ENCODE measurements at places on chromosomes 16 and 17. TPM values are rescaled to one million over a fixed set of nuclear protein-coding genes. Genes with fewer than 3 reads are reported as not detected.

GRCh38 chr17:11608396-11608795, 10.1 kb downstream of the DNAH9 start:
- DNase-seq: peak; percentile 0

DNA sequence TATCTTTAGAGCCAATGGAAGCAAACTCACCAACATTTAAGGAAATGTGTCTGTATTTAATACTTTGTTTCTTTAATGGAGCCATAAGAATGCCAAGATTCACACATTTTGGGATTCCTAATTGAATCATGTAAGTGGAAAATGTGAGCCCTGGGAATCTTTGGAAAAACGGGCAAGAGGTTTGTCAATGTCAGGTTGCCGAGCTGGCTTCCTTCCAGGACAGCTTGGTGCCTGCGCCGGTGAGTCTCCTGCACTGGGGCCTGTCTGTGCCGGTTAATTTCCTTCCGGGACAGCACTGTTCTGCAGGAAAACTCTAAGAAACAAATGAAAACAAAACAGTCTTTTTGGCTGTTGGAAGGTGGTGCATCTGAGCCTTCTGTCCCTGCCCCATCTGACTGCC, 210.6 kb downstream of the HAPSTR1 start:
- DNase-seq: no peak

DNA sequence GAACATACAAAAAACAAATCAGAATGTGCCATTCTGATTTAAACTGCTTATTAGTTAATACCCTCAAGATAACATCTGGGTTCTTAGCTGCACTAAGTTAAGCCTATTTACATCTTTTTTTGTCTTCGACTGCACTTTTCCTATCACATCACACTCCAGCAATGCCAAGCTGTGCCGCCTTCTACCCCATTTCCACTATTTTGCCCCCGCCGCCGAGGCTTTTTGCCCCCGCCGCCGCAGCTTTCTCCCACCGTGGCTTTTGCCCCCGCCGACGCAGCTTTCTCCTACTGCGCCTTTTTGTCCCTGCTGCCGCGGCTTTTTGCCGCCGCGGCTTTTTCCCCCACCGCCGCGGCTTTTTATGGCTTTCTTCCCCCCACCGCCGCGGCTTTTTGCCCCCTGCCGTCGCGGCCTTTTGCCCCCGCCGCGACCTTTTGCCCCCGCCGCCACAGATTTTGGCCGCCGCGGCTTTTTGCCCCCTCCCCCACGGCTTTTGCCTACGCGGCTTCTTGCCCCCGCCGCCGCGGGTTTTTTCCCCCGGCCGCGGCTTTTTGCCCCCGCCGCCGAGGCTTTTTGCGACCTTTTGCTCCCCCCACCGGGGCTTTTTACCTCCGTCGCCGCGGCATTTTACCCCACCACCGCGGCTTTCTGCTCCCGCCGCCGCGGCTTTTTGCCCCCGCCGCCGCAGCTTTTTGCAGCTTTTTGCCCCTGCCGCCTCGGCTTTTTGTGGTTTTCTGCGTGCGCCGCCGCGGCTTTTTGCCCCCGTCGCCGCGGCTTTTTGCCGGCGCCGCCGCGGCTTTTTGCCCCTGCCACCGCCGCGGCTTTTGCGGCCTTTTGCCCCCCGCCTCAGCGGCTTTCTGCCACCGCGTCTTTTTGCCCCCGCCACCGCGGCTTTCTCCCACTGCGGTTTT, 331.4 kb upstream of the WSB1 start:
- DNase-seq: no peak

DNA sequence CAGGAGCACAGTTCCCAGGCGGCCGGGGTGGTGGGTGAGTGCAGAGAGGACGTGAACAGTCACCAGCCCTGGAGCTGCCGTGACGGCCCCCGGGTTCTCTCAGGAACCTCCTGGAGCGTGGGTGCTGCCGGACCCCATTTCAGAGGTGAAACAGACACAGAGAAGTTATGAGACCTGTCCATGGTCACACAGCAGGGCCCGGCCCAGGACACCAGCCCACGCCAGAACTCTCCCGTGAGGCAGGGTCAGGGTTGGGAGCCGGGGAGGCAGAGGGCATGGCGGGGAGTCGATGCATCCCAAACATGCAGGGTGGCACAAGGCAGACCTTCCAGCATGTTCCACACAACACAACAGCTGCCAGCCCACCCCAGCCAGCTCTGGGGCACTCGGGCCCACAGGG, 3.8 kb upstream of the PVALEF start:
- no peak for DNase-seq

GRCh38 chr17:45857977-45858708, 13.5 kb downstream of the SPPL2C start:
- DNase-seq: peak; percentile 45

- DNase-seq: no peak
Measured at GRCh38 chr17:8941520-8941919, 24.0 kb downstream of the PIK3R5 start.

DNA sequence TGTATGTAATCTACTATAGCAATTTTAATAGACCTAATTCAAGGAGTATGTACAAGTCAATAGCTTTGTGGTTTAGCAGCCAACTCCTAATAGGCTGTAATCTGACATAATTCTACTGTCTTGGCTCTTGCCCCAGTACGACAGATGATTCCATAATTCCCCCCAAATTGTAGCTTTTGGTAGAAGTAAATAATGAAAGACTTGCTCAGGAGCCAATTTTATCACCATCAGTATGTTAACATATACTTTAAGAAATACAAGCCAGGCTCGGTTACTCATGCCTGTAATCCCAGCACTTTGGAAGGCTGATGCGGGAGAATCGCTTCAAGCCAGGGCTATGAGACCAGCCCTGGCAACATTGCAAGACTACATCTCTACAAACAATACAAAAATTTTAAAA, 53.9 kb downstream of the AP2B1 start:
- DNase-seq: no peak

DNA sequence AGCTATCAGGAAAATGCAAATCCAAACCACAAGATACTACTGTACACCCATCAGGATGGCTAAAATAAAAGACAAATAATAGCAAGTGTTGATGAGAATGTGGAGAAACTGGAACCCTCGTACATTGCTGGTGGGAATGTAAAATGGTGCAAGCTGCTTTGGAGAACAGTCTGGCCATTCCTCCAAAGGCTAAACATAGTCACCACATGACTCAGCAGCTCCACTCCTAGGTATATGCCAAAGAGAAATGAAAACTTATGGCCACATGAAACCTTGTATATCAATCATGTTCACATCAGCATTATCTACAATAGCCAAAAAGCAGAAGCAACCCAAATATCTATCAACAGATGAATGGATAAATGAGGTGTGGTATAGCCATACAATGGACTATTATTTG, 28.5 kb downstream of the VAC14 start:
- no peak for DNase-seq

GRCh38 chr17:2542456-2542855, 30.8 kb upstream of the METTL16 start:
- no peak for DNase-seq

DNA sequence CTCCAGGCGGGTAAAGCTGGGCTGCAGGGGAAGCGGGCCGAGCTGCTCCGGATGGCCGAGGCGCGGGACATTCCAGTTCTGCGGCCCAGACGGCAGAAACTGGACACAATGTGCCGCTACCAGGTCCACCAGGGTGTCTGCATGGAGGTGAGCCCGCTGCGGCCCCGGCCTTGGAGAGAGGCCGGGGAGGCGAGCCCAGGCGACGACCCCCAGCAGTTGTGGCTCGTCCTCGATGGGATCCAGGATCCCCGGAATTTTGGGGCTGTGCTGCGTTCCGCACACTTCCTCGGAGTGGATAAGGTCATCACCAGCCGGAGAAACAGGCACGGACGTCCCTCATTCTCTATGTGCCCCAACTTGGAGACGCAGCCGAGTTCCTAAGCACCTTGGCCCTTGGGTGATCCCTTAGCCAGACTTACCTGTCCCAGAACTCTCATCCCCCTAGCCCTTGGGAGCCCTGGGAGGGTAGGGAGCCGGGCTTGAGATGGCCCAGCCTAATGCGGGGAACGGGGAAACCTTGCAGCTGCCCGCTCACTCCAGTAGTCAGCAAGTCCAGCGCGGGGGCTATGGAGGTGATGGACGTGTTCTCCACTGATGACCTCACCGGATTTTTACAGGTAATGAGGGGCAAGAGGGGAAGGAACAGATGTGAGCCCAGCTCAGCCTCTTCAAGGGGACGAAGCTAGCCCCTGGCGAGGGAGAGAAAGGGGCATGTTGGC, 806 bp downstream of the MRM1 start:
- no peak for DNase-seq

DNA sequence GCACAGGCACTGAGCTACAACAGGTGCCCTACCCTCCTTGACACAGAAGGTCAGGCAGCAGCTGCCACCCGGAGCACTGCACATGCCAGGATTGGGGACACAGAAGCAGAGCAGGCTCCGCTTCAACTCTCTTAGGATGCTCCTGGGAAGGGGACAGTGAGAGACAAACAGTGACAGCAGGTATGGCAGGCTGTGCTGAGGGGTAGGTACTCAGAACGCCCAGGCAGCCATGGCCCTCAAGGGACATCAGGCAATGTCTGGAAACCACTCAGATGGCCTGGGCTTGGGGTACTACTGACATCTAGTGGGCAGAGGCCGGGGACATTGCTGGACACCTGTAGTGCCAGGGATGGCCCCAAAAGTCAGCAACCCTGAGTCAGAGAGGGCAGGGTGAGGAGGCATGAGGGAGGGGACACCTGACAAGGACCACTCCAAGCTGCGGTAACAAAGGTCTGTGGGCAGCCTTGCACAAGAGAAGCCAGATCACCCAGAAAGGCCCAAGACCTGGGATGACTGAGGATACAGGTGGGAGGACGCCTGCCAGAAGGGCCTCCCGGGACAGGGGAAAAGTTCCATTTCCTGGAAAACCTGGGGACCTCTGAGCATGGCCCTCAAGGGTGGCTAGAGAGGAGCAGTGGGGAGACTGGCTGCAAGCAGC, 21.2 kb downstream of the PEMT start:
- peak; percentile 28 for DNase-seq

DNA sequence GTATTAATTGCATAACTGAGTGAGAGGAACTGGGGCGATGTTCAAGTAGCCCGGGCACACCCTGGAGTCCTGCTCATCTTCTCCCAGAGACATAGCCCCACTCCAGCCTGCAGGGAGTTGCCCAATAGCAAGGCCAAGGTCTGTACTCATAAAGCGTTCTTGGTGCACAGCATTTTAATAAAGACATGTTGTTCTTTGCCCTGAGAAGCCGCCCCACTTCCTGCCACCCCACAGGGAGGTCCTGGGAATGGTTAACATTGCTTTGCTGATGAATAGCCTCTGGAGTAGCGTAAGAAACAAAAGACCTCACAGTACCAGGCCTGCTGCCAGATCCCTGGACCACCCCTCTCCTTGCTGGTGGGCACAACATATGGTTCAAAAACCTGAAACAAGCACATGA, 21.6 kb upstream of the CDH1 start:
- no peak for DNase-seq

DNA sequence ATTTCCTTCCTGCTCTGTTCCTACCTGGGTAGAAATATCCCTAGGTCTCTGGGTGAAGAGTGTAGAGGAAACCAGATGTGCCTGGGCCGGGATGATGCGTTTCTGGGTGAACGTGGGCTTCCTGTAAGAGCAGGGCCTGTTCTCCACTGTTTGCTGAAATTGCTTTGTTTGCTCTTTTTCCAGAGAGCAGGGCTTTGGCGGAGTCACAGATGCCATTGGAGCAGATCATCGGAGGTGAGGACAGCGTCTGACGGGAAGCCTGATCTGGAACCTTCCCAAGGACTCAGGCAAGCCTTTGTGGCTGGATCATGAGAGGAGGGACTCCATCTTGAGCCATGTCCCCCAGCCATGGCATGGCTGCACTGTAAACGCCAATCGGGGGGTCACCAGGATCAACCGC, 15.4 kb downstream of the DHODH start:
- DNase-seq: no peak

GRCh38 chr16:86257546-86257945, 252.8 kb upstream of the FOXF1 start:
- DNase-seq: peak; percentile 17

GRCh38 chr17:74016461-74016860, 187.0 kb upstream of the RPL38 start:
- no peak for DNase-seq

DNA sequence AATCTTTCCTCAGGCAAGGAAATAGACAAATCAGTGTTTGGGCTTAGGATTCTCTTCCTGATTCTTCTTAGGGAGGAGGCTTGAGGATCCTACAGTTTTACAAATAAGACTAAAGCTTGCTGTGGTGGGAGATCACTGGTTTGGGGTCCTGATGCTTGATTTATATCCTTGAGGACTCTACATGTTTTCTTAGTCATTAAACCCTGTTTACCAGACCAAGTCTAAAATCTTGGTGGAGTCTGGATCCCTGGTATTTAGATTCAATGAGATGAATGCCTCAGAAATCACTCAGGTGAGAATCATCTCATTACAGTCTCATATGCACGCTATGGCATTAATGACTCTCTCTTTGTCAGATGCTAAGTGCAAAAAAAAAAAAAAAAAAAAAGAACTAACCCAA, 304.3 kb upstream of the SALL1 start:
- no peak for DNase-seq

- DNase-seq: no peak
Measured at GRCh38 chr17:60602871-60603270, 2.9 kb downstream of the PPM1D start.

GRCh38 chr17:29434550-29434949, 44.4 kb downstream of the TAOK1 start:
- DNase-seq: no peak

DNA sequence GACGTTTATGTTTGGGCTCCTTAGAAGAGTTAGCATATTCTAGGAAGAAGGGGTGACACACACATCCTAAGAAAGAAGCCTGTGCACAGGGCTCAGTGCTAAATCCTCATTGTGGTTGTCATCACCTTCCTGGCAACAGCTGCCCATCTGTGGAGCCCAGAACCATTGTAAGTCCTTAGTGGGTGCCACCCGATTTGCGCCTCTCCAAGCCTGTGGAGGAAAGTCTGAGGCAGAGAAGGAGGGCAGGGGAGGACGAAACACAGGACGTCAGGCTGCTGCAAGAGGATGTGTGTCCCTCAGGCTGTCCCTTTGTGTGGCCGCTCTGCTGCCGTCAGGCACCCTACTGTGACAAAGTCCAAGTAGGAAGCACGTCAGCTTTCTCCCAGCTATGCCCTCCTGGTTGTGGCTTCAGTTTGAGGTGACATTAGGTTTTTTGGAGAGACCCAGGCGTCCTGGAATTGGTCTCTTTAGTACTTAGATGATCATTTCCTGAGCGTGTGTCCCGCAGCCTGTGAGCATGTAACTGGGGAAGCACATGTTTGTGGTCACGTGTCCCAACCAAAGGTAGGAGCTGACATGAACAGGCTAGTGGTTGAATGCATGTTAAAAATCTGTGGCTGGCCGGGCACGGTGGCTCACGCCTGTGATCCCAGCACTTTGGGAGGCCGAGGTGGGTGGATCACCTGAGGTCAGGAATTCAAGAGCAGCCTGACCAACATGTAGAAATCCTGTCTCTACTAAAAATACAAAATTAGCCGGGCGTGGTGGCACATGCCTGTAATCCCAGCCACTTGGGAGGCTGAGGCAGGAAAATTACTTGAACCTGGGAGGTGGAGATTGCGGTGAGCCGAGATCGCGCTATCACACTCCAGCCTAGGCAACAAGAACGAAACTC, 10.7 kb downstream of the CLUAP1 start:
- DNase-seq: no peak

- no peak for DNase-seq
Measured at GRCh38 chr16:80085606-80086005, 455.2 kb upstream of the DYNLRB2 start.

The KRT36 gene
- under 0.01 TPM for total RNA-seq

The CHST5 gene
- under 0.01 TPM for total RNA-seq

The SOX15 gene
- under 0.01 TPM for total RNA-seq

The GRAP gene
- not detected for total RNA-seq

The TCF25 gene
- total RNA-seq: 270 TPM

The C1QBP gene
- total RNA-seq: 233 TPM

The CCDC154 gene
- under 0.01 TPM for total RNA-seq

The HEXIM1 gene
- 8.4 TPM for total RNA-seq

The TOM1L2 gene
- 34.1 TPM for total RNA-seq

The CDH11 gene
- 265 TPM for total RNA-seq

The ABCC12 gene
- total RNA-seq: not detected

The DPEP3 gene
- total RNA-seq: not detected

All from fibroblast of villous mesenchyme (primary cell).